ENCODE measurements at places on chromosomes 1 and 21.

DNA sequence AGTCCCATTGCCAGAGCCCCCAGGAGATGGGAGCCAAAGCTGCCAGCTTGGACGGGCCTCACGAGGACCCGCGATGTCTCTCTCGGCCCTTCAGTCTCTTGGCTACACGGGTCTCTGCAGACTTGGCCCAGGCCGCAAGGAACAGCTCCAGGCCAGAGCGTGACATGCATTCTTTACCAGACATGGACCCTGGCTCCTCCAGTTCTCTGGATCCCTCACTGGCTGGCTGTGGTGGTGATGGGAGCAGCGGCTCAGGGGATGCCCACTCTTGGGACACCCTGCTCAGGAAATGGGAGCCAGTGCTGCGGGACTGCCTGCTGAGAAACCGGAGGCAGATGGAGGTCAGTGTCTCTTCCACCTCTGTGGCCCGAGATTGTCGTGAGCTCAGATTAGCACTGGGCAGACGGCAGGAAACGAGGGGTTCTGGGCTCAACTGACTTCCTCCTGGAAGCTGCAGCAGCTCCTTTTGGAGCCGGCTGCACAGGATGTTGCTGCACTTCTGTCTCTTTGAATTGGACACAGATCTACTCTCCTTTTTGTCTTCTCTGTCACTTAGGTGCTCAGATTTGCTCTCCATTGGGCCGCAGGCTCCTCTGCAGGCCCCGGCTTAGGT is 68.0 kb downstream of the DISC1 start:
- no peak for DNase-seq

- peak; percentile 33 for DNase-seq
Observed at GRCh38 chr1:112957133-112957812, 1.3 kb upstream of the SLC16A1 start.

DNA sequence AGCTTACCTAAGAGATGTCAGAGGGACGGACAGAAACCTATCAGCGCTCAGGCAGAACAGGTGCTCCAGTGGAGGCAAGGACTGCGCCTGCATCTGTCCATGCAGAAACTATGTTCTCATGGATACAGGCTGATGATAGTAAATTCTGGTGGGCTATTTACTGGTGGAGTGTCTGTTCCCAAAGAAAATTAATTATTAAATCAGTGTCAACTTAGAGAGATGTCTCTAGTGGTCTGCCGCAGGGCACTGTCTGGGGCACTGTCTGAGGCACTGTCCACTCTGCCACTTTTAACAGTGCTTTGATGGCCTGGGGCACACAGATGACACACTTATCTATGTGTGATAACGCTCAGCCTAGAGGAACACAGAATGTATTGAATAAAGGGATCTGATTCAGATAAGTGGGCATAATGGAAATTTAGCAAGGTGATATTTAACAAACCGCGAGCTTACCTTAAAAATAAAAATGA is 148.1 kb downstream of the RGS7 start:
- DNase-seq, result peak; percentile 84

GRCh38 chr1:36349241-36349671 is 25.8 kb upstream of the EVA1B start:
- no peak for DNase-seq

GRCh38 chr1:54112027-54112426 is 40.8 kb downstream of the CDCP2 start:
- no peak for DNase-seq

DNA sequence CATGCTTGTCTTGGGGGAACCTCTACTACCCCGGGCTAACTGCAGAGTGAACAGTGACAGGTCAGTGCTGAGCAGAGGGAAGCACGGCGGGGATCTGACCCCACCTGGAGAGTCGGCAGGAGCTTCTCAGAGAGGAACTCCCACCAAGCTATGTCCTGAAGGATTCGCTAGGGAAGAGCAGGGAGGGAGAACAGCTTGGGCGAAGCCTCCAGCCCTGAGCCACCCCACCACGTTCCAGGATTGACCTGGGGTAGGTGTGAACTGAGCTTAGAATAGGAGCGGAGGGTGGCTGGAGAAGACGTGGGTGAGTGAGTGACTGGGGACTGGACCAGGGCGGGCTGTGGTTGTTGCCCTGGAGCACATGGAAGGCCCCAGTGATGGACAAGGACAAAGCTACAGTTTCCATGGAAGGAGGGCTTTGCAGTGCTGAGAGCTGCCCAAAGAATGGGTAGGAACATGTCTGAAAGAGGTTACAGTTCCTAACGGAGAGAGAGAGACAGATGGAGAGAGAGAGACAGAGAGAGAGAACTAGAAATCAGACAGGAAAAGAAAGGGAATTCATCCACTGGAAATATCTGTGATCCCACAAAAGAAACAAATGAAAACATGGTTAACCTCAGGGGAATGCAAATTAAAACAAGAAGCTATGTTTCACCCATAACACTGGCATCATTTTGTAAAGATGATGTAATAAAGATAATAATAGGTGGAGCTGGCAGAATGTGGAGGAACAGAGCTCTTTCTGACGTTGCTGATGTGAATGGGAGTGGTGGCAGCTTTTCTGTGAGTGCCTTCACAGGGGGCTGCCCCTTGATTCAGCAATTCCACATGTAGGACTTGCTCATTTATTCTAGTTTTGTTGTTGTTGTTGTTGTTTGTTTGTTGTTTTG is 17.2 kb downstream of the BSND start:
- no peak for DNase-seq

DNA sequence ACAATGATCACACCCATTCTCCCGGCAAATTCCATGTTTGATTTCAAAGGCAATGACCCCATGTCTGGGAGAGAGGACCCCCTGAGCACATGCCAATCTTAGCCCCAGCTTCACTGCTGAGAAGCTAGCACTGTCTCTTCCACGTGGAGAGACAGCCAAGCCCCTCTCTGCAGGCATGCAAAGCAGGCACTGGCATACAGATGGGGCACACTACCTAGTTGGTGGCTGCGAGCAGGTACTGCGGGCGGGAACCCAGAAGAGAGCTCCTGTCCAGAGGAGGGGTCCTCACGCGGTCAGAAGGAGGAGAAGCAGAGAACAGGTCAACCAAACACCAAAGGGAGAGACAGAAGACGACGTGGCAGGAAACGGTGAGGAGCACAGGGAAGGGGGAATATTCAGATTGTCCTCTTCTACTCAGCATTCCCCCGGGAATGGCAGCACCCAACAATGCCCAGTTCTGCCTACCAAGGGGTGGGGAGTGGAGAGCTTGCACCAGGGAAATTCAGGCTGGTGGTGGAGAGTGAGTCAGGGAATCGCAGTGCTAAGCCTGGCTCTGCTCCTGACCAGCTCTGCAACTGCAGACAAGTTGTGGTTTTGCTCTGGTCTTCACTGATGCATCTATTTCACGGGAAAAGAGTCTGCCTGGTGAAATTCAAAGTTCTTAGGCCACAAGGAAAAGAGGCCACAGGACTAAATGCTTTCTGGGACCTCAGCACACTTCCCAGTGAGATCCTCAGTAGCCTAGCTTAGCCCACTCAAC is 48.1 kb upstream of the GOLT1A start:
- no peak for DNase-seq

DNA sequence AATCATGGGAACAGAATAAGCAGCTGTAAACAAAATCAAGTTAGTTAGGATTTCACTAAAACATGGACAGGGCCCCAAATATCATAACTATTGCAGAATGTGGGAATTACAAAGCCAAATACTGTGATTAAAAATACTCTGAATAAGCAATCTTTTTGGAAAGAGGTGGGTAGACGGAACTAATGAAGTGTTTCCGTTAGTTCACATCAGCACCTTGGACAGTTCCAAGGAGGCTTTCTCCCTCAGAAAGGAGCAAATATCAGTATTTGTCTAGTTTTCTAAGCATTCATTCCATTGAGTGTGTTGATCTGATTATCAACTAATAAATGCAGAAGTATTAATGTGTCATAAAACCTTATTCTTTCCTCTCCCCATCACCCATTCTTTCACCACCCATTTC is 97.4 kb downstream of the FAM78B start:
- no peak for DNase-seq

DNA sequence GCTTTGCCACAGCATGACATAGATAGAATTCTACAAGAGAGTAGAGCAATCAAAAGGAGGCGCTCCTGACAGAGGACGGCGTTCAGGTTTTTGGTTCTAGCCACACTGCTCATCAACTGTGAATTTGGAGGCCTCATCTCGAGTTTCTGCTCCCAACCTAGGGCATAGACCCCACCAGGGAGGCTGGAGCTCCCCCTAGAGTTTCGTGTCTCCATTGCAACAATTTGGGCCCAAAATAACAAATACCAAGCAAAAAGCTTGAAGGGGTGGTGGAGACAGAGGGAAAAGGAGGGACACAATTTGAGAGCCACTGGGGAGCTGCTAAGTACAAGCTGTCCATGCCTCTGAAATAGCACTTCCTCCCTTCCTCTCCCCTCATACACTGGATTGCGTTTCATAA is 297.0 kb downstream of the GPATCH2 start:
- peak; percentile 21 for DNase-seq

- no peak for DNase-seq
Observed at GRCh38 chr1:38559446-38560165, 300.0 kb downstream of the RRAGC start.

DNA sequence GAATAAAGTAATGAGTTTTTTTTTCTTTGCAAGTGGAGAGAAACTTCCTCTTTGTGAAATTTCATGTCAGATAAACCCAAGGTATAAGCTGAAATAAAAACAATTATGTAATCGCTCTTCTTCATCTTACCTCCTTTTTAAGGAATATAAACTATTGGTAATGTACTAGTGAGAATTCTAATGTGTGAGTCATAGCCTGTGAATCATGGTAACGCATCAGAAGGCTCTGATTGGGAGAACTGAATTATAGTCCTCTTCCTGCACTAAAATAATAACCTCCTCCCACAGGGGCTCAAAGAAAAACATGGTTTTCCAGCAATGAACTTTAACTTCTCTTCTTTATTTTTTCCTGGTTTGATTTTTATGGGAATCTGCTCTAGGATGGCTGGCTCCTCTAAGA is 57.1 kb upstream of the COX20 start:
- DNase-seq, result no peak

GRCh38 chr1:219427403-219427802 is 185.5 kb downstream of the ZC3H11B start:
- DNase-seq, result no peak

- DNase-seq, result no peak
Observed at GRCh38 chr1:211697356-211697755, 21.9 kb upstream of the NEK2 start.

- DNase-seq, result no peak
Observed at GRCh38 chr1:12469990-12470389, 148.0 kb downstream of the DHRS3 start.

DNA sequence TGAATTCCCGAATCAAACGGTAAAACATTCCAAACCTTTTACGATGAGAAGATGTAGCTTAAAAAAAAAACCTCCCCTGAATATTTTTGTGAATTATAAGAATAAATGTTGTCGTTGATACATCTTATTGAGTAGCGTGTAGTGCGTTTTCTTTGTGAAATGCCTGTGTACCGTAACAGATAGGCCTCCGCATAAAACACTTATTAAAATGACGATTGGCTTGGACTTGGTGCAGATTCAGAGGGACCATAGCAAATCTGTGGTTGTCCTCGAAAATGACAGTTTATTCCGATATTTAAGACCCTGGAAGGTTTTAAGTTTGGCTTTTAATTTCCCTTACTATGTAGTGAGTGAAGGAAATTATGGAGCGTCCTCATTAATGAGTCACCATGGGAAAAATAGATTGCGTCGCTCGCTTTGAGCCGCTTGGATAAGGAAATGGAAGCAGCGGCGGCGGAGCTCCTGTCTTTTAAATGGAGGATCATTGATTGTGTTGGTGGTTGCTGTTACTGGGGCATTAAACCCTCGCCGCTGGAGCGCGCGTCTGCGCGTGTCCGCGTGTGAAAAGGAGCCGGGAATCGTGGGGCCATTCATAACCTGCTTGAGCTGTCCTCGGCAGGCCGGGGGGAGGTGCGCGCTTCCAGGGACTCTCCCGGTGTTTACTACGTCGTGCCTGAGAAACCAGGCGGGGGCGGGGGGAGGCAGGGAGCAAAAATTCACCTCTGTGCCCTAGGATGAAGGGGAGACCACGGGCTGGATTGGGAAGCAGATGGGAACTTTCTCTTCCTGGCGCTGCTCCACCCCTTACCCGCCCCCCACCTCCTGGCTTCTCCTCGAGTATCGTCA is 1.6 kb downstream of the SPEN start:
- DNase-seq, result peak; percentile 85

DNA sequence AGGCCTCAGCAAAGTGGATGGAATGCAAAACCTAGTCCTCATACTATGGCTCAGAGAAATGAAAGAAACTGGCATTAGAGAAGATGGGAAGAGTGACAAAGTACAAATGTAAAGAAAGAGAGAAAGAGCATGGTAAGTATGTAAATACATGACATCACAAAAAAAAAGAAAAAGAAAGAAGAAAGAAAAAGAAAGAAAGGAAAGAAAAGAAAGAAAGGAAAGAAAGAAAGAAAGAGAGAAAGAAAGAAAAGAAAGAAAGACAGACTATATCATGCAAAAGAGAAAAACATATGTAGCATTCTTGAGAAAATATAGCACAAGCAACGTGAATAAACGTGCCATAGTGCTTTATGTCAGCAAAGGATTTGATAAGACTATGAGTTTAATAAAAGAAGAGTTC is 76.1 kb upstream of the CACHD1 start:
- DNase-seq, result no peak

DNA sequence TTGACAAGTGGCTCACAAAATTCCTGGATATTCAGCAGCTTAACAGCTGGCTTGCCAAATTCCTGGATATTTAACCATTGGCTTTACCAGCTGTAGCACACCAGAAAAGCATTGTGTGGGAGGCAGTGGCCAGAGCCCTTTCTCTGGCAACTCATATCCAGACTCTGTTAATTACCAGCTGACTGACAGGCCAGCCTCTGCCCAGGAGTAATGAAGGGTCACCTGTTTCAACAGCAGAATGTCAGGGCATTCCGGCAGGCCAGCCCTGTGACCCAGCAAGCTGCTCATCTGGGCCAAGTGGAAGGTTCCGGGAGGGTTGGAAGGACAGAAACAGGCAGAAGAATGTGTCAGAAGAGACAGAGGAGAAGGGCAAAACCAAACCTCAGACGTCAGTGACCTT is 35.2 kb upstream of the KIRREL1 start:
- no peak for DNase-seq

GRCh38 chr1:35577071-35577998 is 4.2 kb downstream of the TFAP2E start:
- DNase-seq, result no peak

DNA sequence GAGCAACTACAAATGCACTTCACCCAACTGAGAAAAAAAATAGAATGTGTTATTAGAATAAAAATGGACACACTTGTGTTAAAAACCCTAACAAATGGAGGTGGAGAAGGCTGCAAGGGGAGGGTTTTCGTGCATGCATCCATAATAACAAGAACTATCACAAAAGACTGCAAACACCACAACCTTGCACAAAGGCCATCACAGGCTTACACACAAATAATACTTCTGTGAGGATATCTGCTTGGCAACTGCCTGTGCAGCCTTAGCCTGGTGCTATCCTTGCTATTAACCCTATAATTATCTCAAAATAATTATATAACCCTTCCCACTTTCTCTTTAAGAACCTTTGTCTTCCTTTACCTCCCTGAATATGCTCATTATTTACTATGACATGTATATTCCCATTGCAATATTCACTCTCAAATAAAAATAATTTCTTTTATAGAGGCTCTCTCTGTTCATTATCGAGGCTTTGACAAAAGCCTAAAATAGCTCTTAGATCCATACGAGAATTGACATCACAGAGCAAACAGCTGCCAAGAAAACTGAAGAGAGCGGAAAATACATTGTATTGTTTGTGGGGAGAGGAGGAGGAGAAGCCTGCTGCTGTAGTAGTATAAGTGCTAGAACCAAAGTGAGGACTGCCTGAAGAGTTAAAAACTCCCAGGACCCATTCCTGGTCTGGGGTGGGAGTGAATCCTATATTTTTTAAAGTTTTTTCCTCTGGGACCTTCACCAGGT is 1768.7 kb downstream of the BRINP3 start:
- peak; percentile 44 for DNase-seq
